Stimulated activated CD8-positive, alpha-beta memory T cell treated with anti-CD3 and anti-CD28 coated beads, Interleukin-15, amount 100 ng/mL, for 1 hour (primary cell): ENCODE measurements at places on chromosomes 1 and 21.

GRCh38 chr21:34204481-34205439, 131.4 kb downstream of the MRPS6 start:
- DNase-seq = no peak

- DNase-seq = no peak
These were observed 119.2 kb downstream of the ITSN1 start for GRCh38 chr21:33761441-33762036.

- no peak for DNase-seq
These were observed 103.8 kb downstream of the SLC45A1 start for GRCh38 chr1:8421721-8422120.

- no peak for DNase-seq
These were observed 85.6 kb downstream of the PRRX1 start for GRCh38 chr1:170749549-170749948.

DNA sequence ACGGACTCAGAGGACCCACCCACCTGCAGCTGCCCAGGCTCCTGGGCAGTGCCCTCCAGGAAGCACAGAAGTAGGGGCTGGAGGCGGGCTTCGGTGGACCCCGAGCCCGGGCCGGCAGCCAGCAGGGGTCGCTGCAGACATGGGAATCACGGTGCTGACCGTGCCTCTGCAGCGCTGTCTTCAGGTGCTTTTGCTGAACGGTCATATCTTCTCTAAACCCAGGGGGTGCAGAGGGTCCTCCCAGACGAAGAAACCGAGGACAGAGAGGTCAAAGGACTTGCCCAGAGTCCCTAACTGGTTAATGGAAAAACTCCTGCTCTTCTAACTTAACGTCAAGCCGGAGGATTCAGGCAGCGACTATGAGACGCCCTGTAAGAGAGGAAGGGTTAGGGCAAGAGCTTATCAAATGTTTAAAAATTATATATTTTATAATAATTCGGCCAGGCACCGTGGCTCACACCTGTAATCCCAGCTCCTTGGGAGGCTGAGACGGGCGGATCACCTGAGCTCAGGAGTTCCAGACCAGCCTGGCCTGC, 21.5 kb upstream of the LEFTY2 start:
- DNase-seq = peak; percentile 39

GRCh38 chr1:200136384-200136783, 108.9 kb downstream of the NR5A2 start:
- DNase-seq = no peak

GRCh38 chr21:35601211-35601610, 459.1 kb downstream of the SETD4 start:
- no peak for DNase-seq

DNA sequence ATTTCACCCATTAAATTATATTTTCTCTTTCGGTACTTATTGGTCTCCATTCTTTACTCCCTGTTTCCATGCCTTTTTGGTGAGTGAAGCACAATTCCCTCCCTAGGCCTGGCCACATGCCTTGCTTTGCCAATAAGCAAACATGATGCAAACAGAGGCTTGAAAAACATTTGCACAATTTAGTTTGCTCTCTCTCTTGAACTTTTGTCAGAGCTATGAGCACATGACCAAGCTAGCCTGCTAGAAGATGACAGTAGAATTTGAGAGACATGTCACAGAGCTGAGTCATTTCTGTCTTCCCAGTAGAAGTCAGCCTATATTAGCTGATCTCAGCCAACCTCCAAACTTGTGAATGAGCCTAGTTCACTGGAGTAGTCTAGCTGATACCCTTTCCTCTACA, 24.6 kb downstream of the ANGPTL3 start:
- DNase-seq = no peak

DNA sequence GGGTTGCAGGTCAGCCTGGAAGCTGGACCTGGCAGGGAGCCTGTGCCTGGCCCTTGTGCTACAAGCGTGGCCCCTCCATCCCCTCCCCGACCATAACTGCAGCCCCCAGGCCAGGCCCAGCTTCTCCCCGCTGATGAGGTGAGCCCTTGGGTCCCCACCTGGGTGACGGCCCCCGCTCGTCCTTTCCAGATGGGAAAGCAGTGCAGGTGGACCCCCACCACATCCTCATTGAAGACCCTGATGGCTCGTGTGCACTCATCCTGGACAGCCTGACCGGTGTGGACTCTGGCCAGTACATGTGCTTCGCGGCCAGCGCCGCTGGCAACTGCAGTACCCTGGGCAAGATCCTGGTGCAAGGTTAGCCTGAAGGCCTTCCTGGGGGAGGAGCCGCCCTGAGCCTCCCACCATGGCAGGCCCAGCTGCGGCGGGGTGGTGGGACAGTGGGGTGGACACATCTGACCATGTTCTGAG, 56.9 kb downstream of the TRIM11 start:
- no peak for DNase-seq

GRCh38 chr1:102901996-102902395, 206.3 kb downstream of the COL11A1 start:
- no peak for DNase-seq

DNA sequence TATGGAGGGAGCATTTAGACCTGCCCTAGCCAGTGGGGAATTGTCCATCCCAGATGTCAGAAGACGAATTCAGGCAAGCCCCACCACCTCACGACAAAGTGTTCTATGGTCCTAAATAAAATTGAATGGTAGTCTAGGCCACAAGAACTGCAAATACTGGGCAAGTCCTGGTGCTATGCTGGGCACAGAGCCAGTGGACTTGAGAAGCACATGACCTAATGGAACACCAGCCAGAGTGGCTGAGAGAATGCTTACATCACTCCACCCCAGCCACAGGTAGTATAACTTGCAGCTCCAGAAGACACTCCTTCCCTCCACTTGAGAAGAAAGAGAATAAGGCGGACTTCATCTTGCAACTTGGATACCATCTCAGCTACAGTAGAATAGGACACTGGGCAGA, 567.3 kb upstream of the CXADR start:
- no peak for DNase-seq

DNA sequence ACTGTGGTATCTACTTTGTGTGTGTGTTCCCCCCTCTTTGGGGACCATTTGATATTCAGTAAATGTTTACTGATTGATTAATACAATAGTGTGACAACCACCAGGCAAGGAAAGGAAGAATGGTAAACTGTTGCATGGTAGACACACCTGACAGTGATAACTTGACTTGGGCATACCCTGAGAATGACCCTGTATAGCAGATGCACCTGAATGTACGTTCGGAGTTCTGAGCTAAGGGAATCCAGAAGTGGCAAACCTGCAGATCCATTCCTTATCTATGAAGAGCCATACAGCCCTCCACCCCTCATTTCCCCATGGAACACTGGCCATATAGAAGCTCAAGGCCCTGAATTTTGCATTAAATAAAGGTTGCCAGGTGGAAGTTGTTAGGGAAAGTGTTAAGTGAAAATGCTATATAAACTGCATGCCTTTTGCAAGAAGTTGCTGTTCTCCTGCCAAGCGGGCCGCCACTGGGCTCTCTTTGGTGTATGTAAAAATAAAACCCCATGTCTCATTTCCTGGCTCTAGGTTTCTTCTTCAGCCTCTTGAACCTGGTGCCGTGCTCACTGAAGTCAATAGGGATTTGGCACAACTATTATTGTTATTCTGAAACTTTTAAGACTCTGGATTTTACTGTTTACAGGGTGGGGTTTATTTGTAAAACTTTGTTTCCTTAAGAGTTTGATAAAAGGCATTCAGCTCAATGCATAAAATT, 32.6 kb upstream of the DENND1B start:
- DNase-seq = no peak

- DNase-seq = no peak
These were observed 42.5 kb downstream of the TMED5 start for GRCh38 chr1:93137604-93138292.

GRCh38 chr1:112818990-112819689, 104.0 kb upstream of the PPM1J start:
- DNase-seq = no peak
